ENCODE measurements at places on chromosomes 2 and 18.

GRCh38 chr2:65453916-65454315, 21.5 kb upstream of the SPRED2 start:
- no peak for DNase-seq

DNA sequence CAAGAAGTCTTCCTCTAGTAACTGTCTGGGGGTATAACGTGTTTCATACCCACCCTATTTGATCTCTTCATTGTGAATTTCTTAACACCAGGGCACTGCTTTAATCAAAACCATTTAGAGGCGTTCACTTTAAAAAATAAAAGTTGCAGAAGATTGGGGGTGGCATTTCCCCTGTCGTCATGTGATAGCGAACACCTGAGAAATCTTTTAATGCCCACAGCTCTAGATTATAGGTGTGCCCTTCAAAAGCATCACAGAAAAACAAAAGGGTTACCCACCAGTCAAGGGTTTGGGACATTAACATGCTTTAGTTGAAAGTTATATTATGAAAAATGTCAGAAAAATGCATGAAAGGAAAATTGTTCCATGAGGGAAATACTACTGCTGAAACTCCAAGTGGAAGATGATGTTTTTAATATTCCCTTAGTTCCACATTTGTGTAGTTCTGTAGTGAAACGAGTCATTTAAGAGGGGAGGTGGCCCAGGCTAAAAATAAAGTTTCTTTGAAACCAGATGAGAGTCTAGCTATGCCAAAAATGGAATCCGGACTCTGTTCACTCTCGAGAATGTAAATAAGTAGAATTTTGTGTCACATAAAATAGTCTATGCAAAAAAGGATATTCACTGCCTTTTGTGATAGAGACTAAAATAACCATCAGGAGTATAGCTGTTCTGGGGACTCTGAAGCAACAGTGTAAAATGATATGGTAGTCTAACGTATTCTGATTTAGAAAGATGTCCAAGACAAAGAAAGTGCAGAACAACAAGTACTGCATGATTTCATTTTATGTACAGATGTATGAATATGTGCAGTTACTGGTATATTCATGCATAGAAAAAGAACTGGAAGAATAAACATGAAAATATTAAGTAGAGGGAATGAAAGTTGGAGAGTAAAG, 95.3 kb downstream of the TMEM247 start:
- no peak for DNase-seq

GRCh38 chr2:239110595-239111048, 262.7 kb downstream of the TWIST2 start:
- DNase-seq: no peak

- DNase-seq: no peak
Measured at GRCh38 chr2:40752796-40753195, 300.9 kb upstream of the SLC8A1 start.

GRCh38 chr18:75869162-75869561, 441.7 kb upstream of the SMIM21 start:
- DNase-seq: no peak

- no peak for DNase-seq
Measured at GRCh38 chr18:25166113-25166512, 185.9 kb downstream of the ZNF521 start.

GRCh38 chr2:74554820-74555531, 456 bp downstream of the DOK1 start:
- DNase-seq: no peak

DNA sequence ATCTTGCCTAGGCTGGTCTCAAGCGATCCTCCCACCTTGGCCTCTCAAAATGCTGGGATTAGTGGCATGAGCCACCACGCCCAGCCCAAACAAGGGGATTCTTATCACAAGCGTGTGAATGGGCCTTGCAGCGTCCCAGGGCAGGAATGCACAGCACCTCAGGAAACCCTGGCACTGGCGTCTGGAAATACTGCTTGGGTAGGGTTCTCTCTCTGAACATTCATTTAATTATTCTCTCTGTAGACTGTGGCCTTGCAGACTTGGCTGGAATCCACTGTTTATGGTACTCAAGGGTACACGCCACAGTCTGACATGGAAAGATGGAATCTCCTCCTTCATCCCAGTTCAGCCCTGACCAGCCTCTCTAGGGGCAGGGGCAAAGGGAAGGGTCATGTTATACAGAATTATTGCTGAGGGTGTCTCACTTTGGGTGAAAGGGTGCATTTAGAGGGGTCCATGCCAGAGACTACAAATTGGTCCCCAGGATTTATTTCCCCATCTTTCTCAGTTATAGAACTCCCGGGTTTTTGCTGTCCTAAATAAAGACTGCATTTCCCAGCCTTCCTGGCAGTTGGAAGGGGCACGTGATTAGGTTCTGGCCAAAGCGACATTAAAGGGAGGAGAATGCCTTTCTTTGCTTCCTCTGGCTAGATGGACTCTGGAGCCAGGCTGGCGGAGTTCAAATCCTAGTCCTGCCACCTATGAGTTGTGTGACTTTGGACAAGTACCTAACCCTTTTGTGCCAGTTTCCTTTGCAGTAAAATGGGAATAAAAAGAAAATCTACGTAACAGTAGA, 147.2 kb upstream of the HAAO start:
- no peak for DNase-seq

DNA sequence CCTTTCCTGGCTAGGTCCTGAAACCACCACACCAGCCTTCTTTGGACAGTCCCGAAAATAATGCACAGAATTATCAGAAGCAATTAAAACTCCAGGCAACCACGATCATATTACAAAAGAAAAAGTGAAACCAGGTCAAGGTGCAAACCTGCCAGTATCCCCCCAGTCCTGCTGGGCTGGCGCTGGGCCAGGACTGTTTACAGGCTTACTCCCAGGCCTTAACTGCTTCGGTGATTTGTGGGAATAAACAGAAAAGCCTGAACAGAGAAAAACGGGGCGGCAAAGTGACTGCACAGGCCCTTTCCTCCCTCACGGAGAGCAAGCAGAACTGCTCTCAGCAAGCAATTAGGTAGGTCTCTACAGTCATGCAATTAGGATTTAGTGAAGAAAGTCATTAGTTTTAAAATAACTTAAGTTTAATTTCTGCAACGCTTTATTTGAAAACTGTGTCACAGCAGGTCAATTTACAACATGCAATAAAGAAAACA, 1.3 kb downstream of the HDAC4 start:
- no peak for DNase-seq

DNA sequence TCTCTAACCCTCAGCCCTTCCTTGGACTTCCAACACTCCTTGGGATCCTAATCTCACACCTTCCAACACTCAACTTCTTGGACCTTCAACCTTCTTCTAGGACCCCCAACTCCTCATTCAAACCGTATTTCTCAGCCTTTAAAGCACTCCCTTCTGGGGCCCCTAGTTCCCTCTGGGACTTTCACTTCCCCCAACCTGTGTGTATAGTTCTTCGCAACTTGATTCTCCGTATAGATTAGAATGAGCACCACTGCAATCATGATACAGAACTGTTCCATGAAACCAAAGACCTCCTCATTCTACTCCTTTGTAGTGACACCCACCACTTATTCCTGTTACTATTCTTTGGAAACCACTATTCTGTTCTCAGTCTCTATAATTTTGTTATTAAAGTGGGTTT, 62.0 kb upstream of the NFU1 start:
- DNase-seq: no peak

GRCh38 chr2:231348704-231349373, 46.7 kb upstream of the B3GNT7 start:
- no peak for DNase-seq

DNA sequence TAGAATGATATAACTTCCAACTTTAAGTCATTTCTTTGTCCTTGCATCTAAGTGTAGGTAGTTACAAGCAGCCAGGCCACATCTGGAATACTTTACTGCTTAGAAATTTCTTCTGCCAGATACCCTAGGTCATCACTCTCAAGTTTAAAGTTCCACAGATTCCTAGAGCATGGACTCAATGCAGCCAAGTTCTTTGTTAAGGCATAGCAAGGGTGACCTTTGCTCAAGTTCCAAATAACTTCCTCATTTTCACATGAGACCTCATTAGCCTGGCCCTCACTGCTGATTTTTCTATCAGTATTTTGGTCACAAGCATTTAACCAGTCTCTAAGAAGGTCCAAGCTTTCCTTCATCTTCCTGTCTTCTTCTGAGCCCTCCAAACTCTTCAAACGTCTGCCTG, 7.8 kb upstream of the UGT1A9 start:
- DNase-seq: no peak

GRCh38 chr2:18662689-18663088, 73.3 kb upstream of the NT5C1B start:
- DNase-seq: peak; percentile 26

DNA sequence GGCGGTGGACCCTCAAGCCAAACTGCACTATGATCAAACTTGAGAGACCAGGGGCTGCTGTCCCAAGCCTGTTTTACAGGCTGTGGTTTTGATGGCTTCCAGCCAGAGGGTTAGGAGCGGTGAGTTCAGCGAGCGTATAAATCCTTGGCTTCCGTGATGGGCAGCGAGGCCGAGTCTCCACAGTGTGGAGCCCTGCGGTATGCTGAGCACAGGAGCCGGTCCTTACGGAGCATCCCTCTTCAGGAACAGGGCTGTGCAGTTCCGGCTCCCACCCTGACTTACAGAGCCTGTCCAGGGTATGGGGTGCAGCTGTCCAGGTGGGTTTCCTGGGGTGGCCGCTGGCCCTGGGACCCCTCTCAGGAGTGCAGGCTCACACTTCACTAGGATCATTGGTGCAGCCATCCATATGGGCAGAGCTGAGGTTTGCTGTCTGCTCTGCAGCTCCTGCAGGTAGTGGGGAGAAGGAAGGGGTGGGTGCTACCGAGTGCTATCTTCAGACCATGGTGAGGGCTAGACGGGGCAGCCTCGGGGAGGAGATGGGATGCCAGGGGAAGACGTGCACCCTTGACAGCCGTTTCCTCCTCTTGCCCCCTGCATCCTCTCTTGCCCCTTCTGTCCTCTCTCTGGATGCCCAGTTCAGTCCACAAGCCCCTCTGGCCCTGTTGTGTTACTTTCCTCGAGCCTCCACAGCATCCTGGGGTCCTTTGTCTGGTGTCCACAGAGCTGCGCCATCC, 104.3 kb downstream of the FAM210A start:
- DNase-seq: no peak

GRCh38 chr2:150464986-150465385, 22.5 kb downstream of the RND3 start:
- DNase-seq: no peak

GRCh38 chr2:237581751-237582746, 8.5 kb downstream of the RAB17 start:
- peak; percentile 83 for DNase-seq

GRCh38 chr2:204827701-204828590, 282.7 kb downstream of the PARD3B start:
- no peak for DNase-seq

GRCh38 chr2:128487650-128488387, 169.2 kb upstream of the HS6ST1 start:
- no peak for DNase-seq

DNA sequence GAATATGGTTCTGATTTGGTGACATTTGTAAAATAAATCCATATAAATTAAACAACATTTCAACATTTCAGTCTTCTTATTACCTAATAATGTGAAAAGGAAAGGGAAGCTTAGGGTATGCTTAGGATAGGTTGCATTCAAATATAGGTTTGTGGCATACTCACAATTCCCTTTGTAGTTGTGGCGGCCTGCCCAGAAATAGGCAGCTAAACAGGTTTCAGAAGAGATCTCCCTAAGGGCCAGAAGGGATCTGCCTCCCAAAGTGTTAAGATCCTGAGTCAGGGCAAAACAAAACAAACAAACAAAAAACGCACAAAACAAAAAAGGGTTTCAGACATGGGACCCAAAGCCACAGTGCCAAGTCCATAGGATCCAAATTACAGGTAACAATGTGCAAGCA, 41.4 kb upstream of the TCF7L1 start:
- DNase-seq: no peak

- no peak for DNase-seq
Measured at GRCh38 chr18:8958660-8959059, 143.8 kb upstream of the NDUFV2 start.

GRCh38 chr2:60354713-60355112, 198.7 kb downstream of the BCL11A start:
- DNase-seq: no peak

DNA sequence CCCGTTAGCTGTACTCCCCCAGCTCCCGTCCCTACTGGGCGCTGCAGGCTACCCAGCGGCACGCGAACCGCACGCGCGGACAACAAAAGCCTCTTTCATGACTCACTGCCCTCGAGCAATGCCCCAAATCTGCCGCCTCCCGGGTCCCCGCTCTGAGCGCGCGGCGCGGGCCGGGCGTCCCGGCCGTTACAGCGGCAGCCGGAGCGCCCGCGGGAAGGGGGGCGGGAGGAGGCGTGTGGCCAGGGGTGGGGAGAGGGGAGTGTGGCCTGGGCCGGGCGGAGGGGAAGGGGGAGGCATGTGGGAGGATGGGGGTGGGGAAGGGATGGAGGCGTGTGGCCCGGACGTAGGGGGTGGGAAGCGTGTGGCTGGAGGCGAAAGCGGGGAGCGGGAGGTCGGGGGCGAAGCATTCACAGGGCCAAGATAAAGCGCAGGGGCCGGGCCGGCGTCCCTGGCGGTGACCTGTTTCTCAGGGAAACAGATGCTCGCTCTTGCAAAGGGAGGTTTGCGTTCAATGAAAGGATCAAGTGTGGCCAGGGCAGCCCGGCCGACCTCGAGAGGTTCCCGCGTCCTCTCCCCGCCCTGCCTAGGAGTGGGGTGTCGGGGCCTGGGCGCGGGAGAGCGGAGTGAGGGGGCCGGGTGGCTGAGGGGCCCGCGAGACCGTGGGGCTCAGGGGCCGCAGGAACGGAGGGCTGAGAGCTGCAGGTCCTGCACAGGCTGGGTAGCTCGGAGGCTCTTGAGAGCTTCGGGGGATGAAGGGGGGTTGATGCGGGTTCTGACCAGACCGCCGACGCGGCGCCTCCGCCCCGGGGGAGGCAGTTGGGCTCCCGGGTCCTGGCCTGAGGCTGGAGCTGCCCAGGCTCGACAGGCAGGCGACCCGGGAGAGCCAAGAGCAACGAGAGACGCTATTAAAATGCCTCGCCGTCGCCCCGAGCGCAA, 3.5 kb upstream of the NEUROD1 start:
- no peak for DNase-seq

DNA sequence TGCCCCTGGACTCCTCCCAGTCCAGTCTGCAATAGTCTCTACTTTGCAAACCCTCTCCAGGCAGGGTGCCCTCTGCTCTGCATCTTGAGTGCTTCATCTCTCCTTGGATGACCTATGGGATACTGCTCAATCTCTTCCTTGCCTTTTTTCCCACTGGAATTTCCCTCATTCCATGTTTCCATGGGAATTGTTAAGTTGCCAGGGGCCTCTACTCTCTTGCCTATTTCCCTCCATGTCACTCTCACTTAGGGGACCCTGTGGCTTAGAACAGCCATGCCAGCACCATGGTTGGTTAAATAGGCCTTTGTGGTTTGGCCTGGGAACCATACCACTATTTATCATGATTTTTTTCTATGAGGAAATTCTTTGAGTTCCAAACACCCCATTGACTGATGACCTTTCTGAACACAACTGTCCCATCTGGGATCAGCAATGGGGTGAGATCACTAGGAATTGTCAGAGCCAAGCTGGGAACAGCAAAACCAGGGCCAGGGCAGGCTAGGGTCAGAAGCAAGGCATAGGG, 91.4 kb upstream of the RBMS1 start:
- DNase-seq: no peak

DNA sequence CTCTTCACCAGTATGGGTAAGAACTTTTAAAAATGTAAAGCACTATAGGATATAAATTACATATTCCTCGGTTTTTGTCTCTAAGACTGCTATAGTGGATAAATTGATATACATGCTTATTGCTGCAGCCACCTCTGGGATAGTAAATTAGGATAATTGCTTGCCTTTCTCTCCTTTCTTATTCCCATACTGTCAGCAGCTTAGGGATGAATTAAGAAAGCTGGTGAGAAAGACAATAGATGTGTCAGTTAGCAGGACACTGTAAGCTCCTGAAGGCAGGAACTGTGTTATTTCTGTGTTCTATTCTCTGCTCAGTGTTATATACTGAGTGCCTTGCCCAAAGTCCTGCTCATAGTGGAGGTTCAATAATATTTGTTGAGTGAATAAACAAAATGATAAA, 828.6 kb upstream of the ACVR2A start:
- no peak for DNase-seq

All from DMS153 (cell line).